ENCODE measurements at places on chromosomes 16 and 17. TPM values are rescaled to one million over a fixed set of nuclear protein-coding genes. Genes with fewer than 3 reads are reported as not detected.
A peak's percentile ranks its signal among the peaks of the same experiment; 100 is the strongest.

DNA sequence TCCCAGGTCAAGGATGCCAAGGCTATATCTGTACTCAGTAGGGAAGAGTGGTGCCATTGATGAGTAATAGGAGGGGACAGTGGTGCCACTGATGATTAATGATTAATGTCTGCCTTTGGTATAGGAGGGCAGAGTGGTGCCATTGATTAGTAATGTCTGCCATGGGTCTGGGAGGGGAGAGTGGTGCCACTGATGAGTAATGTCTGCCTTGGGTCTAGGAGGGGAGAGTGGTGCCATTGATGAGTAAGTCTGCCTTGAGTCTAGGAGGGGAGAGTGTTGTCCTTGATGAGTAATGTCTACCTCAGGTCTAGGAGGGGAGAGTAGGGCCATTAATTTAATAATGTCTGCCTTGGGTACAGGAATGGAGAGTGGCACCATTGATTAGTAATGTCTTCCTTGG, 507.8 kb upstream of the EEF2KMT start:
- H3K27ac ChIP-seq = no peak overlapping the region
- H3K36me3 ChIP-seq = no peaks in the 10 kb centered on the region
- DNase-seq = no peak
- no peaks in the 10 kb centered on the region for H3K4me1 ChIP-seq
- no peak overlapping the region for H3K4me3 ChIP-seq

Gene SALL1
- 3.4 TPM for total RNA-seq

GRCh38 chr16:82160226-82160625, 9.8 kb downstream of the MPHOSPH6 start:
- no peaks in the 10 kb centered on the region for H3K4me1 ChIP-seq
- H3K27ac ChIP-seq = no peak overlapping the region
- DNase-seq = no peak

- no peaks in the 10 kb centered on the region for H3K27me3 ChIP-seq
- H3K4me1 ChIP-seq = peaks cover 9% of the 10 kb centered on the region
- no peaks in the 10 kb centered on the region for H3K36me3 ChIP-seq
- H3K4me3 ChIP-seq = peak overlapping the region; percentile 81
- peak overlapping the region; percentile 84 for H3K27ac ChIP-seq
Measured at GRCh38 chr16:57535680-57536305, 578 bp downstream of the CCDC102A start.

DNA sequence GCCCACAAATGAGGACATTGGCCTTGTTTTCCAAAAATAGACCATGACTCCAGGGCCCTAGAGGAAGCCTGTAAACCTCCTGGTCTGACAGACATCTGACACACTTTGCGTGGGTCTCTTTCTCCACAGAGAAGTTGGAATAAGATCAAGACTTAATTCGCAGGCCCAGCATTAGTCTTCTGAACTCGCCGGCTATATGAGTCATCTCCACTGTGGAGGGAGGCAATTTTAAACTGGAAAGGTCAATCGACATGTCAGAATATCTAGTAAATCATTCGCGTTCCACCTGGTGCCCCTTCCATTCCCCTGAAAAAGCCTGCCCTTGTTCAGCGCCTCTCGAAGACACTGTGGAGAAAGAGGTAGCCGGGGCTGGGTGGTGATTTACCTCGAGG, 140.1 kb downstream of the CLEC16A start:
- H3K27me3 ChIP-seq = no peaks in the 10 kb centered on the region
- no peak for DNase-seq
- peaks cover 16% of the 10 kb centered on the region for H3K4me1 ChIP-seq
- H3K4me3 ChIP-seq = no peak overlapping the region
- no peak overlapping the region for H3K27ac ChIP-seq
- no peaks in the 10 kb centered on the region for H3K36me3 ChIP-seq

DNA sequence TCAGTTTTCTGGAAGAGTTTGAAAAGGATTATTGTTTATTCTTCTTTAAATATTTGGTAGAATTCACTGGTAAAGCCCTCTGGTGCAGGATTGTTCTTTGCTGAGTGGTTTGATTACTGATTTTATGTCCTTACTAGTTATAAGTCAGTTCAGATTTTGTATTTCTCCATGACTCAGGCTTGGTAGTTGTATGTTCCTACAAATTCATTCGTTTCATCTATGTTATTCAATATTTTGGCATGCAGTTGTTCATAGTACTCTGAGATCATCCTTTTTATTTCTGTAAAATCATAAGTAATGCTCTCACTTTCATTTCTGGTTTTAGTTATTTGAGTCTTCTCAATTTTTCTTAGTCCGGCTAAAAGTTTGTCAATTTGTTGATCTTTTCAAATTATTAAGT, 58.1 kb upstream of the CRYM start:
- no peaks in the 10 kb centered on the region for H3K27me3 ChIP-seq
- DNase-seq = no peak
- no peak overlapping the region for H3K4me3 ChIP-seq

Gene CCL16
- 1.1 TPM for total RNA-seq

DNA sequence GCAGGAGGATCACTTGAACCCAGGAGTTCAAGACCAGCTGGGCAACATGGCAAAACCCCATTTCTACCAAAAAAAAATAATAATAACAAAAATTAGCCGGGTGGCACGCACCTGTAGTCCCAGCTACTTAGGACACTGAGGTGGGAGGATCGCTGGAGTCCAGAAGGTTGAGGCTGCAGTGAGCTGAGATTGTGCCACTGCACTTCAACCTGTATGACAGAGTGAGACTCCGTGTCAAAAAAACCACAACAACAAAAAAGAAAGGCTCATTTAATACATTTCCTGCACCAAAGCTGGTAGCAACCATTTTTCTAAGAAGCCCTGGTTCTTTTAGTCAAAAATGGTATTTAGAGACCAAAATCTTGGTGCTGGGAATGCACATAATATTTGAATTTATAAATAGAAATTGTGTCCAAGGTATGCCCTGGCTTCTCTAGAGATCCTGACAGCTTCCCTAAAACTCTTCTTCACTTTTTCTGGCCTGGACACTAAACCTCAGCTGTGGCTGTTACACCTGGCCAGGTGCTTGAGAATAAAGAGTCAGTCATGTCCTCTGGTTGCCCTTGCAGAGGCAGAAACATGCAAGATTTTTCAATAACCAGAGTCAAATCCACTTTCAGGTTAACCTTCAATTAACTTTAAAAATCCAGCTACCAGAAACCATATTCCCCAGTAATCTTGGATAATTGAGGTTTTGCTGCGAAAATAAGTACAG, 35.9 kb downstream of the SCNN1B start:
- H3K27me3 ChIP-seq = no peaks in the 10 kb centered on the region
- H3K4me1 ChIP-seq = no peaks in the 10 kb centered on the region
- H3K4me3 ChIP-seq = no peak overlapping the region
- no peaks in the 10 kb centered on the region for H3K36me3 ChIP-seq
- no peak overlapping the region for H3K27ac ChIP-seq

- no peaks in the 10 kb centered on the region for H3K27me3 ChIP-seq
- H3K4me3 ChIP-seq = no peak overlapping the region
- H3K4me1 ChIP-seq = no peaks in the 10 kb centered on the region
- DNase-seq = no peak
Measured at GRCh38 chr17:4199818-4200402, 56.9 kb downstream of the CYB5D2 start.

- H3K4me3 ChIP-seq = no peak overlapping the region
- H3K4me1 ChIP-seq = no peaks in the 10 kb centered on the region
- H3K36me3 ChIP-seq = no peaks in the 10 kb centered on the region
- no peak for DNase-seq
- H3K27me3 ChIP-seq = no peaks in the 10 kb centered on the region
Measured at GRCh38 chr16:66634527-66635196, 30.2 kb downstream of the CMTM3 start.

- no peak for DNase-seq
- no peaks in the 10 kb centered on the region for H3K4me1 ChIP-seq
- H3K4me3 ChIP-seq = no peak overlapping the region
- no peaks in the 10 kb centered on the region for H3K36me3 ChIP-seq
- H3K27ac ChIP-seq = no peak overlapping the region
Measured at GRCh38 chr17:66920950-66921349, 43.6 kb upstream of the CACNG4 start.

DNA sequence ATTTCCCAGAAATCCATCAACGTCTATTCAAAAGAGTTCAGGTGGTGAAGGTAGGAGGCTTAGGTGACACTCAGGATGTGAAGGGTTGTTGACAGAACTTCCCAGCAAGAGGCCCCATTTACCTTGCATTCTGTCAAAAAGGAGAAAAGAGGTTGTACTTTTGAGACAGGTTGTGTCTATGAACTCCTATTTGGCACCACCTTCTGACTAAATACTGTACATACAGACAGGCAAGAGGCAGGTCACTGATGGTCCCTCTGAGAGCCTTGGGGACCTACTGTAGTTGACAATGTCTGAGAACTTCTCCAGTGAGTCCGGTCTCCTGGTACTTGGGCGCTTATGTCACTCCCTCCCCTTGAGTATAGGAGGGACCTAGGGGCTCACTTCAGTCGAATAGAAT, 479.3 kb upstream of the ZFHX3 start:
- no peak overlapping the region for H3K27ac ChIP-seq
- no peak for DNase-seq
- no peaks in the 10 kb centered on the region for H3K36me3 ChIP-seq
- no peaks in the 10 kb centered on the region for H3K27me3 ChIP-seq

DNA sequence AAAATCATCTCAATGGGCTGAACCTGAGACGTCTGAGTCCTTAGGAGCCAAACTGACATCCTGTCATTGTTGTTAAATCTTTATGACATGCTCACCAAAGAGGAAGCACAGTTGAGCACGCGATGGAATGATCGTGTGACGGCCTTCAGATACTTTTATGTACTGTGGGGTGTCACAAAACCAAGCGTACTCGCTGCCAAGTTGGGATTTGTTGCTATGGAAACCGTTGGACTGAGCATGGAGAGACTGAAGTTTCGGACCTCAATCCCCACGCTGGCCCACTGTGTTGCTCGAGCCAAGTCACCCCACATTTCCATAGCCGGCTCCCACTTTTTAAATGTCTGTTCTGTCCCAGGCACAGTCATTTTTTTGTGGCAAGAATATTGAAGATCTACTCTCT, 222.8 kb upstream of the SDK2 start:
- H3K27me3 ChIP-seq = no peaks in the 10 kb centered on the region
- H3K36me3 ChIP-seq = no peaks in the 10 kb centered on the region
- no peaks in the 10 kb centered on the region for H3K4me1 ChIP-seq
- H3K27ac ChIP-seq = no peak overlapping the region
- no peak overlapping the region for H3K4me3 ChIP-seq

- H3K36me3 ChIP-seq = no peaks in the 10 kb centered on the region
- no peaks in the 10 kb centered on the region for H3K27me3 ChIP-seq
- DNase-seq = no peak
- H3K4me3 ChIP-seq = no peak overlapping the region
Measured at GRCh38 chr16:50563989-50564388, 15.8 kb downstream of the NKD1 start.

DNA sequence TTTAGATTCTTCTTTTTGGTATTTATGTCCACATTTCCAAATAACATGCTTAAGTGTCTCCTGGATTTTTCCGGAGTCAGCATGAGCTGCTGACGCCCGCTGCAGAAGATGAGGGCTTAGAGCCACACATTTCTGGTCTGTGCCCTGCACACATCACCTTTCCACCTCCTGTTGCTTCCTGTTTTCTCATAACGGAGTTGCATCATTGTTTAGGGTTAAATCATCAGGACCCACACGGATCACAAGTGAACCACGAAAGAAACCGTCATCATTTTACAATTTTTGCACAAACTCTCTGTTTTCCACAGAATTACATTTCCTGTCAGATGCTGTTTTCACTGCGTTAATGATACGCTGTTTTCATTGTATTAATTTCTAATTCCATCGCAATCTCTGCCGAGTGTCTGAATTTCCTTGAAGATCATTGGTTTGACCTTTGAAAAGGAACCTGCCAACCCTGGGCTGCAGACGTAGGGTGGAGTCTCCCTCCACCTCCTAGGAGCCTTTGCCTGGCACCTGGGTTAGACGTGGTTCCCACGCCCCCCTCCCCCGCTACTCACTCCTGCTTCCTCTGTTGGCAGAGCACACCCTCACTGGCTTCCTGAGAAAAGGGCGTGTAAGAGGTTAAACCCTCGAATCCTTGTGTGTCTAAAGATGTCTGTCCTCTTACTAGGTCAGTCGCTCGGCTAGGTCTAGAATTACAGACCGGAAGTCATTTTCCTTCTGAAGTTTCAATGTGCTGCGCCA, 68.2 kb downstream of the RNF213 start:
- H3K27ac ChIP-seq = no peak overlapping the region
- H3K36me3 ChIP-seq = peaks cover 97% of the 10 kb centered on the region
- no peak for DNase-seq
- no peaks in the 10 kb centered on the region for H3K4me1 ChIP-seq
- H3K4me3 ChIP-seq = no peak overlapping the region

Gene TMEM204
- total RNA-seq = 10.7 TPM

Gene KCNJ2
- total RNA-seq = 7.4 TPM

Data from Peyer's patch (tissue), 4 donors.